ENCODE measurements at places on chromosomes 6 and 20. TPM values are rescaled to one million over a fixed set of nuclear protein-coding genes. Genes with fewer than 3 reads are reported as not detected.

DNA sequence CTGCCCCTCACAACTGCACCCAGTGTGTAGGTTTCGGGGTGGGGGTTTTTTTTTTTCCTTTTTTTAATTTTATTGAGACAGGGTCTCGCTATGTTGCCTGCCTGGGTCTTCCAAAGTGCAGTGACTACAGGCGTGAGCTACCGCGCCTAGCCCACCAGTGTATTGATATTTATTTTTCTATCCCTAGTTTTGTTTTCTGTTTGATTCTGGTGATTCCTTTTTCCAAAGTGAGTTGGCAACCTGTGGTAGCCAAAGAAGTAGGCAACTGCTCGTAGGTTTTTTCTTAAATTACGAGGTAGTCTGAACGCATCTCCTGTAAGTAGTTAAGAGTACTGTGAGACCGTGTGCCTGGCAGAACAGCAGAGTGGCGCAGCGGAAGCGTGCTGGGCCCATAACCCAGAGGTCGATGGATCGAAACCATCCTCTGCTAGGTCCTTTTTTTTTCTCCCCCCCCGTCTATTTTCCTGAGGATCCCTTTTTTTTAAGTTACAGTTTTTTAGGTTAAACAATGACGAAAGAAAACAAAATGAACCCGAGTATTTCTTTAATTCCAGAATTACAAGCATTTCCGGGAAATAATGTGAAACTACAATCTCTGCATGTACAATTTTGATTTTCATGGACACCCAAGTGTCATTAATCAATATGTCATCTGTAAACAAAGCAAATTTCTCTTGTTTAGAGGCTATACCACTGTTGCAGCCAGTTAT lies 78.7 kb upstream of the BTN3A2 start:
- DNase-seq, result peak; percentile 78

DNA sequence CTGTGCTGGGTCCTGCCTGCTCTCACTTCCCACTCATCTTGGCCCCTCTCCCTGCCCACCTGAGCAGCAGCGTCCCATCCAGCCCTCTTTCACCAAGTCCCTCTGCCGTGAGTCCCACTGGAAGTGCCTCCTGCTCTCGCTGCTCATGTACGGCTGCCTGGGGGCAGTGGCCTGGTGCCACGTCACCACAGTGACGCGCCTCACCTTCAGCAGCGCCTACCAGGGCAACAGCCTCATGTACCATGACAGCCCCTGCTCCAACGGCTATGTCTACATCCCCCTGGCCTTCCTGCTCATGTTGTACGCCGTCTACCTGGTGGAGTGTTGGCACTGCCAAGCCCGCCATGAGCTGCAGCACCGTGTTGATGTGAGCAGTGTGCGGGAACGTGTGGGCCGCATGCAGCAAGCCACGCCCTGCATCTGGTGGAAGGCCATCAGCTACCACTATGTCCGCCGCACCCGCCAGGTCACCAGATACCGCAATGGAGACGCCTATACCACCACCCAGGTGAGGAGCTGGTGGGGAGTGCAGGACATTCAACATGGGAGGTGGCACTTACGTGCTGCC lies 2.8 kb downstream of the TMEM151B start:
- DNase-seq, result no peak

The HRH3 gene
- 0.22 TPM for total RNA-seq

GRCh38 chr20:46112430-46113112 lies 5.5 kb upstream of the CD40 start:
- DNase-seq, result no peak

GRCh38 chr6:26552640-26553188 lies 14.5 kb downstream of the HMGN4 start:
- no peak for DNase-seq

- no peak for DNase-seq
Observed at GRCh38 chr20:47013606-47014005, 119.0 kb downstream of the EYA2 start.

The SLC25A27 gene
- total RNA-seq, result 0.52 TPM

DNA sequence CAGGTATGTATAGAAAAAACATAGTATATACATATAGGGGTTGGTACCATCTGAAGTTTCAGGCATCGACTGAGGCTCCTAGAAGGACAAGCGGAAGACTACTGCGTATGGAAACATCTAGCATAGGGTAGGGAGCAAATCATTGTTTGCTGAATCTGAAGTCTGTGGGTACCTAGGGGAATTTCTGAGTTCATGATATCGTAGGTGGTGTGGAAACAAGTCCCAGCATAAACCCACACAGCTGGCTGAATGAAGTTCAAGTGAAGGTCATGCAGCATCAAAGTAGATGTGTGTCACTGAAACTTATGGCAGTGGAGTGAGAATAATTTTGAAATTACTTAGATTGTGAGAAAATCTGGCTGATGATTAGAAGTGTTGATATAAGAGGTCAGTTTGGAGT lies 39.4 kb downstream of the MAP7 start:
- DNase-seq, result no peak

GRCh38 chr6:17457405-17457804 lies 64.0 kb downstream of the CAP2 start:
- DNase-seq, result no peak

DNA sequence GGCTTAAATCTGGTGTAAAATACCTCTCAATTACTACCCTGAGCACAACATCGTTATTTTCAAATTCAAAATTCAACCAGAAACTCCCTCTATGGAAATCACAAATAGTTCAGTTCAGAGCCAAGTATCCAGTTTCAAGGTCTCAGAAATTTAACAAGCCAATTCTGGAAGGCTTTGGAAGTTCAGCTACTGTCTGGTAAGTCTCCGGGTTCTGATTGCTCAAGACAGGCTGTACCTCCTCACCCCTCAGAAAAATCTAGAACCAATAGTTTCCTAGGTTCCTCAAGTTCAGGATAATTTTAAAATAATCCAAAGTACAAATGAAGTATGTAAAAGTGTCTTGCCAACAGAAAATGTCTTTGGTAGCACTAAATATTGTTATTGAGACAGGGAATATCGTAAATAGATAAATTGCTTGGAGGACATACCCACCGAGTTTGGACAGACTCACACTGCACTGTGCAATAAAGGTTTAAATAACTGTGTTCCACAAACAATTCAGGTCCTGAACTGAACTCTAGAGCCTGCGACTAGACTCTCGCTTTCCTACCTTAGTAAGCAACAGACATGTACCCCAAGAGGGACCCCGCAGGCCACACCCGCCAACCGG lies 729 bp downstream of the ATG5 start:
- DNase-seq, result no peak

All from A673 (cell line).